ENCODE measurements at places on chromosomes 12 and 14. TPM values are rescaled to one million over a fixed set of nuclear protein-coding genes. Genes with fewer than 3 reads are reported as not detected.

Gene IL31
- not detected for total RNA-seq

Gene SUSD6
- 85.1 TPM for total RNA-seq

Gene TOMM20L
- not detected for total RNA-seq

Gene SSPN
- 64.4 TPM for total RNA-seq

Gene GOLGA3
- 72.2 TPM for total RNA-seq

Gene CFAP54
- total RNA-seq = 0.86 TPM
